ENCODE measurements at places on chromosomes 11 and 22.

GRCh38 chr11:6319001-6319703, 1.1 kb downstream of the CAVIN3 start:
- peak; percentile 51 for DNase-seq

- no peak for DNase-seq
Measured at GRCh38 chr11:63503492-63503891, 2.4 kb upstream of the LGALS12 start.

GRCh38 chr11:63670433-63671321, 499 bp downstream of the ATL3 start:
- DNase-seq: peak; percentile 51

- peak; percentile 18 for DNase-seq
Measured at GRCh38 chr11:78567209-78567608, 7.5 kb downstream of the NARS2 start.

- DNase-seq: no peak
Measured at GRCh38 chr11:117392001-117392690, 64.5 kb downstream of the CEP164 start.

GRCh38 chr11:1297011-1297575, 12.3 kb downstream of the TOLLIP start:
- DNase-seq: no peak

- no peak for DNase-seq
Measured at GRCh38 chr11:15901790-15902189, 454.6 kb downstream of the SOX6 start.

DNA sequence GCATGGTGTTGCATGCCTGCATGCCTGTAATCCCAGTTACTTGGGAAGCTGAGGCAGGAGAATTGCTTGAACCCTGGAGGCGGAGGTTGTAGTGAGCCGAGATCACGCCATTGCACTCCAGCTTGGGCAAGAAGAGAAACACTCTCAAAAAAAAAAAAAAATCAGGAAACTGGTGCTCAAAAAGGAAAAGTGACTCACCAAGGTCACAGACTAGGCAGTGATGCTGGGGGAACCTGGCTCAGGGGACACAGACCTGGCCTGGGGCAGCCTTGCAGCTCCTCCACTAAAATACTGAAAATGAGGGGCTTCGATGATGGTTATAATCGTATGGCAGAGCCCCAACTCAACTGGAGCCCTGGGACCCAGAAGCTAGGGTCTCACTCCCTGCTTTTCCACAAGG, 8.1 kb upstream of the SLC35E4 start:
- no peak for DNase-seq

GRCh38 chr11:85748455-85748891, 62.5 kb downstream of the SYTL2 start:
- DNase-seq: peak; percentile 24

GRCh38 chr22:39925909-39926679, 25.2 kb downstream of the GRAP2 start:
- DNase-seq: no peak

DNA sequence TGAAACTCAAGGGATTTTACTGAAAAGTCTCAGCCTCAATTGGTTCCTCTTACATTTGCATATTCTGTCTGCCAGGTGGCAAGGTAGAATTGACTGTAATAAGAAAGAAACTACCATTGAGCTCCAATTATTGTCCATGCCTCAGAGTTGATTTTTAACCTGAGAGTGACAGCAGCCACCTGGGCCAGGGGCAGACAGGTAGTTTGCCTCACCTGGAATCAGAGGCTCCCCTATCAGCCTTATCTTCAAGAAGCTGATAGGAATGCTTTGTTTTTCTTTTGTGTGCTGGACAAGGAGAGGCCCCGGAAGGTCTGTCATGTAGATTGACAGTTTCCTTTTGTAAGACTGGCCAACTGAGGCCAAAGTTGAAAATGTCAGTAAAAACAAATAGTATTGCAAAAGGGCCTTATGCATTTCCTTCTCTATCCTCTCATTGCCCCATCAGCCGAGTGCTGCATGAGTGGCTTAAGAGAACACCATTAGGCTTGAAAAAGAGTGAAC, 34.1 kb downstream of the CD44 start:
- peak; percentile 75 for DNase-seq

DNA sequence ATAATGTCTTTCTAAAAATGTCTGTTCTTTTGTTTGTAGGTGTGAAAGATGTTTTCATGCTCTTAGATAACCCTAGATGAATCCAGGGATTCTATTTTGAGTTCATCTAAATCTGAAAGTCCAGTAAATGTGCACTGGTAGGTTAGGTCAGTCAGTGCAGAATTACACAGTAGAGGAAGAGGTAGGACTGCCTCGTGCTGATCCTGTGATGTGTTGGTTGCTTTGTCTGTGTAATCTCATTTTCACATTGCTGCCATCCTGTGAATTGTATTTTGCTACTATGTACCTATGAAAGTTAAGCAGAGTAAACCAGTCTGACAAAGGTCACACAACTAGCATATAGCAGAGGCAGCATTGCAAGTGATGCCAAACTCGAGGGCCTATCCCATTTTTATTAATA, 36.5 kb downstream of the ATXN10 start:
- no peak for DNase-seq

GRCh38 chr11:117180661-117181585, 2.4 kb downstream of the SIDT2 start:
- DNase-seq: peak; percentile 60

- peak; percentile 18 for DNase-seq
Measured at GRCh38 chr11:78251083-78251775, 62.5 kb downstream of the USP35 start.

- DNase-seq: peak; percentile 35
Measured at GRCh38 chr11:124717786-124718651, 21.7 kb upstream of the NRGN start.

DNA sequence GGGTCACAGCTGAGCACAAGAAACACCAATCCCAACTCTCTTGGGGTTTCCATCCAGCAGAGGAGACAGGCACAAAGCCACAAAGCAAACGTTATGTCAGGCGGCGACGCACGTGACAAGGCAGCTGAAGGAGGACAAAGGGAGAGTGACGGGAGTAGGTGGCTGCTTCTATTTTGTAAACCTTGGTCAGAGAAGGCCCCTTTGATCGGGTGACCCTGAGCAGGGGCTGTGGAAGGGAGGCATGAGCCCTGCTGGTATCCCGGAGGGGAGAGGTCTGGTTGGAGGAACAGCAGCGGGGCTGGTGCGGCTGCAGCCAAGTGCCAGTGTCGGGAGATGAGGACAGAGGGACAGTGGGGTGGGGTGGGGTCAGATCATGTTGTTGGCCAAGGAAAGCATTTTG, 17.3 kb upstream of the RFPL3 start:
- no peak for DNase-seq

GRCh38 chr11:121478895-121479697, 26.3 kb upstream of the SORL1-AS1 start:
- DNase-seq: no peak

DNA sequence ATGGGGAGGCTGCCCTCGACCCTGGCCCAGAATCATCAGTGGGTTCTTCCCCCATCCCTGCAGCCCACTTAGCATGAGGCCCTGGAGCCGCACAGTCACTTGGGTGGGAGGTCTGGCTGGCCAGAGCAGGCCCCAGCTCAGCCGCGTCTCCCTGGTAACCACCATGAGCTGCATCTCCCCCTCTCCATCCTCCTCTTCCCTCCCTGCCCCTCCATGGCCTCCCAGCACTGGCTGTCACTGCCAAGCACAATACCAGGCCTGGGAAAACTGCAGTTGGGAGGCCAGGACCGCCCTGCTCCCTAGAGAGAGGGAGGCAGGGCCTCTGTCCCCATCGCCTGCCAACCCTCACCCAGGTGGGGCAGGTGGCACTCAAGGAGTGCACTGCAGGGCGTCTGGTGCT, 8.0 kb downstream of the CSDC2 start:
- DNase-seq: no peak

- DNase-seq: no peak
Measured at GRCh38 chr22:26426924-26427323, 2.1 kb upstream of the ASPHD2 start.

GRCh38 chr11:57982776-57983175, 40.9 kb upstream of the OR9Q1 start:
- no peak for DNase-seq

DNA sequence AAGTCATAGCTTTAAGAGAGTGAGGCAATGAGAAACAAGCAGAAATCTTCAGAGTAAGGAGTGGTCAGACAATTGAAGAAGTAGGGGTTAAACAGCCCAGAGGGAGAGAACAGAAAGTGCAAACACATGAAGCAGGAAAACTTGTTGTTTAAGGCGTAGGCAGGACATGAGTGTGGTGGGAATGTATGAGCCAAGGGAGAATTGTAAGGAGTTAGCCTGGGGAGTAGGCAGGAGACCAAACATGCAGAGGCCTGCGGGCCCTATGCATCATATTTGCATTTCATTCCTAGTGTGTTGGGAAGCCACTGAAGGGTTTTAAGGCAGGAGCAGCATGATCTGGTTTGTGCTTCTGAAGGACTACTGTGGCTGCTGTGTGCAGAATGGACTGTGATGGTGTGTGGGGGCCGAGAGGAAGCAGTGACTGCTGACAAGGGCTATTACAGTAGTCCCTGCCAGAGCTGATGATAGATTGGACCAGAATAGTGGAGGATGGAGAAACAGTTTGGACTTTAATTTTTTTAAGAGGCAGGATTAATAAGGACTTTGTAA, 179.9 kb upstream of the C11orf87 start:
- no peak for DNase-seq

- DNase-seq: no peak
Measured at GRCh38 chr22:27857443-27857842, 55.9 kb upstream of the MN1 start.
